ENCODE measurements at places on chromosomes 13 and 19.

DNA sequence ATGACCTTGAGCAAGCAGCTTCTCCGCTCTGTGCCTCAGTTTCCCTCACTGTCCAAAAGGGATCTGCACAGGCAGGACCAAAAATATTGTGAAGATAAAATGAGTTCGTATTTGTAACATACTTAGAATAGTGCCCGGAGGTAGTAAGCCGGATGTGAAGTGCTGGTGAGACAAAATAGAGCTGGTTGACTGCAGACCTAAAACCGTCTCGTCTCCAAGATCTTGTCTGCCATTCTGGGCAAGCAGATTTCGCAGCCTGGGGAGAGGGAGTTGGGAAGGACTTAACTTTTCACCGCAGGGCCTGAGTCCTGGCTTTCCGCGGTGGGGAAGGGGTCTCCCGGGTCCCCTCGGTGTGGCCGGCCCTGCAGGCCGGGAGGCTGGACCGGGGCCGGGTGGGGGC, 8.2 kb upstream of the BBC3 start:
- DNase-seq, result no peak

GRCh38 chr13:33375421-33375820, 89.9 kb upstream of the STARD13 start:
- DNase-seq, result no peak

DNA sequence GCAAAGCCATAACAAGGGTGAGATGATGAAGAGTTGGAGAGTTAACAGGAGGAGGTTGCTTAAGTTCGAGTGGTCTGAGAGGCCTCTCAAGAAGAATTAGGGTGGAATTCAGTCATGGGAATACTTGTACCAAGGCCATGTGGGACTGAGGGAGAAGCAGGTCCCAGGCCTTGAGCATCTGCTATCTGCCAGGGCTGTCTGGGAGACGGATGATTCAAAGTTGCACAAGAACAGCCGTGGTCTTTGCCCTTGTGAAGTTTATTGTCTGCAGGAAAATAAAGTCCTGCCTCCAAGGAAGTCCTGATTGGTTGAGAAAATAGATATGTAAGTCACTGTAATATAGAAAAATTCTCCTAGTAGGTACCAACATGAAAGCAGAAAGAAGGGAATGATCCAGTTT, 178.8 kb upstream of the RFC3 start:
- no peak for DNase-seq

DNA sequence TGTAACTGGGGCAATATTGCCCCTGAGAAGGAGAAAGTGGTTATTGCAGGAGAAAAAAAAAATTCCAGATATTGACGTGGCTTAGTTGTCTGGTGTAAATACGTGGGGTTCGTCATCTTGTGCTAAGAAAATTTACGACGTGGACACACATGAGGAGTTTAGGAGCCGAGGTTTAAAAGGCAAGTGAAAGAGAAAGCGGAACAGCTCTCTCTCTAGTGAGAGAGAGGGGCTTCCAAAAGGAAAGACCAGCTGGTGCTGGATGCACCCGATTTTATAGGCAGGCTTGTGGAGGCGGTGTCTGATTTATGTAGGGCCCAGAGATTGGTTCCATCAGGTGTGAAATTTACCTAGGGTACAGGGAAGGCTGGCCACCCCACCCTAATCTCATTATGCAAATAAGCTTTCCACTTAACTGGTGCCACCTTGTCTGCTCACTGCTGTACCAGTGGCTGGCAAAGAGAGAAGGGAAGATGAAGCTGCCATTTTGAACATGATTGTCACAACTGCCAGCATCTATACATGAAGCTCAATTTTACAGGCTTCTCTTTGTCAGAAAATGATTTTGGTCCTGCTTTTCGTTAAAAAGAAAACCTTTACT, 845.1 kb downstream of the DACH1 start:
- no peak for DNase-seq

DNA sequence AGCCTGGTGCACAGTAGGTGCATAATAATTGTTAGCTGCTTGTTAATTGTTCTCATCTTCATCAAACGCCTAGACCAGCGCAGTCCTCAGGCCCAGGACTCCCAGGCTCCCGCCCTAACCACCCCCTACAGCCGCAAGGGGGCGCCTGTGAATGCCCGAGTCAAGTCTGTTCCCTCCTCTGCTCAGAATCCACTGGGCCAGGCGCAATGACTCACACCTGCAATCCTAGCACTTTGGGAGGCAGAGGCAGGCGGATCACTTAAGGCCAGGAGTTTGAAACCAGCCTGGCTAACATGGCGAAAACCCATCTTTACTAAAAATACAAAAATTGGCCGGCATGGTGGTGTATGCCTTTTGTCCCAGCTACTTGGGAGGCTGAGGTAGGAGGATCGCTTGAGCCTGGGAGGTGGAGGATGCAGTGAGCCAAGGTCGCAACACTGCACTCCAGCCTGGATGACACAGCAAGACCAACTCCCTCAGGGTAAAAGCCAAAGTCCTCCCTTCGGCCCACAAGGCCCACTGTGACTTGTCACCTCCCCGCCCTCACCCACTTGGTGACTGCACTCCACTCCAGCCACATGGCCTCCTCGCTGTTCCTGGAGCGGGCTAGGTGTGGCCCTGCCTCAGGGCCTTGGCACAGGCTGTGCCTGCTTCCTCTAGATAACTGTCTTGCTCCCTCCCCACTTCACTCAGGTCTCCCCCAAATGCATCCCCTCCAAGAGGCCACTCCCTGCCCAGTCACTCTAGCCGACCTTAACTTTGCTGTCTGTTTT, 9.1 kb downstream of the ZNF653 start:
- DNase-seq, result no peak

Data from SK-N-MC (cell line).